ENCODE measurements at places on chromosomes 6 and 20. TPM values are rescaled to one million over a fixed set of nuclear protein-coding genes. Genes with fewer than 3 reads are reported as not detected.

The ME1 gene
- polyA plus RNA-seq = 8.8 TPM

The SLC44A4 gene
- 0.07 TPM for polyA plus RNA-seq

The ARMC2 gene
- 4.9 TPM for polyA plus RNA-seq

The MCCD1 gene
- polyA plus RNA-seq = not detected

The FABP7 gene
- polyA plus RNA-seq = 0.17 TPM

The HLA-DRB5 gene
- polyA plus RNA-seq = 0.38 TPM

The GMDS gene
- polyA plus RNA-seq = 4.9 TPM

The HLA-DRA gene
- polyA plus RNA-seq = 65.7 TPM

The C4B gene
- polyA plus RNA-seq = 33.0 TPM

The TBXT gene
- polyA plus RNA-seq = not detected

The PRPF6 gene
- 58.5 TPM for polyA plus RNA-seq

The SLC25A27 gene
- 2.5 TPM for polyA plus RNA-seq

Data from heart left ventricle (tissue), 16 donors.